Vein endothelial cell (primary cell): ENCODE measurements at places on chromosomes 3 and 15. TPM values are rescaled to one million over a fixed set of nuclear protein-coding genes. Genes with fewer than 3 reads are reported as not detected.

HESX1 gene
- 0.33 and 0.67 TPM in 2 replicates for total RNA-seq

CADPS gene
- total RNA-seq, result not detected in 2 replicates

ARRDC4 gene
- 1.3 and 3.6 TPM in 2 replicates for total RNA-seq

CCDC39 gene
- 0.10 TPM in 1 of 2 replicates, not detected in the other for total RNA-seq

CDHR4 gene
- not detected in 2 replicates for total RNA-seq

EOMES gene
- 0.10 TPM in 1 of 2 replicates, not detected in the other for total RNA-seq

GCNT3 gene
- total RNA-seq, result not detected in 2 replicates

PCLAF gene
- total RNA-seq, result 28.7 and 29.4 TPM in 2 replicates

SUMF1 gene
- 57.6 and 99.6 TPM in 2 replicates for total RNA-seq

ENTPD3 gene
- under 0.01 TPM in 1 of 2 replicates, not detected in the other for total RNA-seq

FANCD2OS gene
- total RNA-seq, result not detected in 2 replicates

SYNPR gene
- not detected in 2 replicates for total RNA-seq

MESP2 gene
- total RNA-seq, result 0.19 TPM in 1 of 2 replicates, not detected in the other

GNB4 gene
- total RNA-seq, result 88.2 and 97.2 TPM in 2 replicates

CKMT1B gene
- not detected in 2 replicates for total RNA-seq
